Activated CD4-positive, alpha-beta T cell treated with anti-CD3 and anti-CD28 coated beads, Interleukin-2, amount 10 ng/mL, durations not matched to agents 7 days and 5 days (primary cell): ENCODE measurements at places on chromosomes 2 and 18. TPM values are rescaled to one million over a fixed set of nuclear protein-coding genes. Genes with fewer than 3 reads are reported as not detected.

DNA sequence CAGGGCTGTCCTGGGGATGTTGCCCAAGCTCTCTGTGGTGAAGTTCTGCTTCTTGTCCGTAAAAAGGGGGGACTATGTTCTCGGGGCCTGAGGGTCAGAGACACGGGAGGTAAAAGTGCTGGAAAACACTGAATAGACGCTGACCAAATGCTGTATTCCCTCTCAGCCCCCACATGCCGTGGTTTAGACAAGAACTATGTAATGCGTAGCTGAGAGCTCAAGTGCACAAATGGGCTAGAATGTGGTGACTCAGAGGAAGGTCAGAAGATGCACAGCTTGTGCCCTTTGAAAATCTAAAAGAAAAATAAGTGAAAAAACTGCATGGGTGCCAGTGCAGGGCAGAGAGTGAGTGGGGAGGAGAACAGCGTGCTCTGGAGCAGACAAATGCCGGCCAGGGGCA is 80.3 kb upstream of the MAP4K4 start:
- DNase-seq: no peak

Gene ESPNL
- not detected for total RNA-seq

GRCh38 chr2:120269076-120269744 is 16.6 kb downstream of the RALB start:
- no peak for DNase-seq

GRCh38 chr2:109715313-109715805 is 78.7 kb upstream of the RGPD5 start:
- no peak for DNase-seq

Gene SCTR
- not detected for total RNA-seq

DNA sequence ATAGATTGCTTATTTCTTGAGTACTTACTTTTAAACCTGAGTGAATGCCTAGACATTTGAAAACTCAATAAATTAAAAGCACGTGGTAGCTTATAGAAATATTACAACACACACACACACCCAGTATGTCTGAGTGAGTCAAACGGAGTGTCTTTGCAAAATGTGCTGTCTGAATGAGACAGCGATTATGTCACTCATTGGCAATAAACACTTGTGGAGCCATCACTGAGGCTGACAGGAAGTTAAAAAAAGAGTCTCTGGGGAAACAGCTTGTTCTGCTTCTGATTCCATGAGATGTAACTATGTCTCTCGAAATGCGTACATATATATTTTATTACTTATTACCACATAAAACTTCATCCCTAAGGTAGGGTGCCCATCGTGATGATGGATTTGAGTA is 22.3 kb upstream of the VPS4B start:
- no peak for DNase-seq

Gene XDH
- total RNA-seq: 0.15 TPM

DNA sequence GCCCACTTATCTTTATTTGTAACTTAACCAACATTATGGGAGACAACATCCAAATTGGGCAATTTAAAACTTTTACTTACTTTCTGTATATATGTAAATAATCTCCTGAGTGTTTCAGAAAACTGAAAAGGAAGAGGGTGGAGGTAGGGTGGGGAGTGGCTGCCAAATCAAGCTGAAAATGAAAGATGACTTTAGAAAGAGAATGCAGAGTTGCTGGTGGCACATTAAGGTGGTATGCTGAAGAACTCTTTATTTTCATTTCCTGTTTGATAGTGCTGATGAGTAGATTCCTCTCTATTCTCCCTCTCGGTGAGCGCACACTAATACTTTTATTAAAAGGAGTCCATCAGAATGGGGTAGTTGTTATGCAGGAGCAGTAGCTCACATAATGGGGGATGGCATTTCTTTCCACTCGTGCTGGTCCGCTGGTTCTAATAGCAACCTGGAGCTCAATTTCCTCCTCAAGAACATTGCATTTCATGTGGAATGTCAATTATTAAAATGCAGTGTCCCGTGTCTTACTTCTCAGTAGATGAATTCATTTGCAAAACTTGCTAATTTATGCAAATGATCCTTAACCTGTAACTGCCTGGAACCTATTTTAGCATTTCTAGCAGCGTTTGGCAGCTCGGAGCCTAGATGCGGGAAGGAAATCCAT is 466.9 kb upstream of the HNRNPA3 start:
- DNase-seq: no peak

Gene NCKAP5
- total RNA-seq: not detected

Gene POTEC
- total RNA-seq: not detected

Gene IMPACT
- total RNA-seq: 9.3 TPM

DNA sequence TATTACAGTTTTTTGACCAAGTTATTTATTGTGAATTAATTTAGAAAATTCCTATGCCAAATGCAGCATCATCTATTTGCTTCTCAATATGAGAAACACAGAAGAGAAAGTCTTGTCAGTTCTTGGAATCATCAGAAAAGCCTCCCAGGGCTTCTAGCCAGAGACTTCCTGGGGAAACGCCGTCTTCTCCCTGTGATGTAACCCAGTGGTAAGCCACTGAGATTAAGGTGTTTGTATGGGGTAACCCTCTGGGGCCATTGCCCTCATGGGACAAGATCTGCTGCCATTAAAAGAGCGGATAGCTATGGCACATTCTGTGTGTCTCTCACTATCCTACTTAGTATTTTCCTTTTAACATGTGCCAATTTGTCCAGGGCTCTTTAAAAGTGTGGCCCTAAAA is 28.0 kb downstream of the ANKRD29 start:
- DNase-seq: no peak
